NCI-H345 (cell line): ENCODE measurements at places on chromosomes 6 and 20.

- no peak for DNase-seq
Observed at GRCh38 chr6:132690678-132691077, 23.2 kb downstream of the VNN1 start.

DNA sequence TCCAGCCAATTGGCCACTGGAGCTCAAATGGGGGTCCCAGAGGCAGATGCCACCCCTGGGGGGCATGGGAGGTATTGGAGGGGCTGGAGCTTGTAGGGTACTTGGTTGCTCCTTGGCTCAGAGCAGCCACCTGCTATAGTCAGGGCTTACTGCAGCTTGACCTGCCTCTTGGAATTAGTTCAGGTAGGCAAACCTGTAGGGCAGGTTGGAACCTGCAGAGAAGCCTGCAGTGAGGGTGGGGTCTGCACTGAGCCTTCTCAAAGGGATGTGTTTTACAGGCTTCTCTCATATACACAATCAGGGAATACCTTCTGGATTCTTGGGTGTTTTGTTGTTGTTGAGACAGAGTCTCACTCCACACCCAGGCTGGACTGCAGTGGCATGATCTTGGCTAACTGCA lies 94.2 kb upstream of the MYL9 start:
- DNase-seq = peak; percentile 45

DNA sequence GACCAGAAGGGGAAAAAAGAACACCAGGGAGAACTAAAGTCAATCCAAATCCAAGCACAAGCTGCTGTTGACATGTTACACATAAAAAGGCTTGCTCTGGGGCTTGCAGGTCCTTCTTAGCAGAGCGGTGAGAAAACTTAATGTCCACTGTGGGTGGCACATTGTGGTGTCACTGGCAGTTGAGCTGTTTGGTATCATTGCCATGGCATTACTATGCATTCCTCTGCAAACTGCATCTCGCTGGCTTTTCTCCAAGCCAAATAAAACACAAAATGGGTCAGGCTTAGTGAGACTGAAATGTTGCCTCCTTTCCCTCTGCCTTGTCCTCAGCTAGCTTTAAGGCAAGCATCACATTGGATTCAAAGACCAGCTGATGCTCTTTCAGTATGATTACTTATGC lies 40.9 kb downstream of the LY86 start:
- no peak for DNase-seq

DNA sequence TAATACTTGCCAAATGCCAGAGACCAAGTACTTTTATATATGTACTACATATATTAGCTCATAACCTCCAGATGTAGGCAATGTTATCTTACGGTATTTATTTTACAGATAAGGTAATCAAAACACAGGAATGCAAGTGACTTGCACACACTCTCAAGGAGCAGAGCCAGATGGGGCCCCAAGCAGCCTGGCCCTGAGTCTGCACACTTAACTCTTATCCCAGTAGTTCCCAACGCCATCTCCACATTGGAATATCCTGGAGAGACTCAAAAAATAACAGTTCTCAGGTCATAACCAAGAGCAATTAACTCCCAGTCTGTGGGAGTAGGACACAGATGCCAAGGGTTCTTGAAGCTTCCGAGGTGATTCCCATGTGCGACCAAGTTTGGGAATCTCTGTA lies 398.7 kb downstream of the PHF3 start:
- DNase-seq = no peak

DNA sequence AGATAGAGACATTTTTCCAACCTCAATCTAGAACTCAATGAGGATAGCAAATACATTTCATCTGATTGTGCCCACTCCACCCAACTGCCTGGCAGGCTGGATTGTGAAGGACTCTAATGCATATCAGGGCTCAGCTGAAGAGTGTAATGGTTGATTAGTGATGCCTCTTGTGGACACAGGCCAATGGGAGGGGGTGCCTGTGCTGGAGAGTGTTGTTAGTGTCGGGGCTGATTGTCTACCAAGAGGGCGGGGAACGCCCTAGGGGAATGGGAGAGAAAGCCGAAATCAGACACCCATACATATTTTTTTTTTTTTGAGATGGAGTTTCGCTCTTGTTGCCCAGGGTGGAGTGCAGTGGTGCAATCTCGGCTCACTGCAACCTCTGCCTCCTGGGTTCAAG lies 103.7 kb upstream of the SALL4 start:
- DNase-seq = peak; percentile 9

DNA sequence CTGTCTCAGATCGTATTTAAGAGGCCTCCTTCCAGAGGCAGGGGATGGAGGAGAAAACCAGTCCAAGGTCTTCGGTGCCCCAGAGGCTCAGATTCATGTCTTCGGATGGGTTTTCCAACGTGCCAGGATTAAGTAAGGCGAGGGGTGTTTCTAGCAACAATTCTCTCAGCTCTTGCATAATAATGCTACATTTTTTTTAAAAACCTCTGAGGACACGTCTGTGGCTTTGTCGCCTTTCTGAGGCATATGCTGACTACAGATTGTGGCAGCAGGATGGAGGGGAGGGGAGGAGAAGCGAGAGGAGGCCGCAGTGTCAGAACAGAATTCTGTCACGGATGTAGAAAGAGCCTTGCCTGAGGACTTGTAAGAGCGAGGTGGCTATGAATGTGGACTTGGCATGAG lies 17.7 kb upstream of the CCDC167 start:
- no peak for DNase-seq

DNA sequence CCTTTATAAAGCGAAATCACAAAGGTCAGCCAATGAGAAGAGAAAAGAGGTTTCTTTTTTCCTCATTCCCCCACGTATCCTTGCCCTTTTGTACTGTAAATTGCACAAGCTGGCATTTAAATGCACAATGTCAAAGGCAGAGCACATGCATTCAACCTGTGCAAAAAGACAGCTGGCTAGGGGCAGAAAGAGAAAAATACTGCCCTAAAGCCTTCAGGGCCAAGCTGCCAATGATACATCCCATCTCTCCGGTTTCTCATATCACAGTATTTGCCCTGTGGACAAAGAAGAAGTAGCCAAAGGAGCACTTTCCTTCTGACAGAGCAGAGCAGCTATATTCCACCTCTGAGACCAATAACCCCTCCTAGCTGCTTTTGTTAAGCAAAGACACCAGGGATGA lies 219.2 kb downstream of the TRDN start:
- DNase-seq = no peak

DNA sequence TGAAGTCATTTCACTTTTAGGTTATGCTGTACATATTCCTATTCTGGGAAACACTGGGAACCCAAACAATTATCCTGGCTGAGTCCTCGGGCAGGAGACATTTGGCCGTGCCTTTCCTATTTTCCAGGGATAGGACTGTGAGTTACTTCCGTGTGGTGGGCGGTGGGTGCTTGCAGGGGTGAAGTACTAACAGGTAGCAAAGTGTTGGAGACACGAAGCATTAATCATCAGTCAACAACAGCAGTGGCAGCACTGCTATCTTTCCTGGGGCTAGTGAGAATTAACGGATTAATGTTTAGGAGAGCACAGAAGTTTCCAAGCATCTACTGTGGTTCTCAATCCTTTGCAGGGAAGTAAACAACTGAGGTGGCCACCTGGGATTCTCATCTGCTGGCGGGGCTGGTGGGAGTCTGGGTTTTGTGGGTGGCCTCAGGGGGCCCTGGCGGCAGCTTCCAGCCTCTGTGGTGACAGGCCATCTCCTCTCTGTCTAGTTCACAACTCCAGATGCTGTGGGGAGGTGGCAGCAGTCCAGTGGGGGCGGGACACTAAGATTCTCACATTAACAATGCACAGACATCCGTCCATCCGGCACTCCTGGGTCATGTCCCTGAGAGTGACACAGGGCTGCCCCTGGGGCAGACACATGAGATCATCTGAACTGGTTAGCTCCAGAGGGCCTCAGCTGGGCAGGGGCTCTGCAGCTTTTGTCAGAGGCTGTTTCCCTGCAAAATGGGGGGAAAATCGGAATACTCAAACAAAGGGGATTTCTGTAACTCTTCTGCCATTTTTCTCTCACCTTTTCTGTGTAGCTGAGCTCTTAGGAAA lies 90.9 kb downstream of the GJA10 start:
- peak; percentile 21 for DNase-seq

- DNase-seq = no peak
Observed at GRCh38 chr20:50110141-50111047, 2.6 kb downstream of the UBE2V1 start.

- no peak for DNase-seq
Observed at GRCh38 chr6:166056637-166057036, 111.0 kb downstream of the TBXT start.

- DNase-seq = no peak
Observed at GRCh38 chr6:162833776-162834175, 106.0 kb downstream of the PACRG start.

- no peak for DNase-seq
Observed at GRCh38 chr20:52738081-52738480, 234.1 kb upstream of the TSHZ2 start.

DNA sequence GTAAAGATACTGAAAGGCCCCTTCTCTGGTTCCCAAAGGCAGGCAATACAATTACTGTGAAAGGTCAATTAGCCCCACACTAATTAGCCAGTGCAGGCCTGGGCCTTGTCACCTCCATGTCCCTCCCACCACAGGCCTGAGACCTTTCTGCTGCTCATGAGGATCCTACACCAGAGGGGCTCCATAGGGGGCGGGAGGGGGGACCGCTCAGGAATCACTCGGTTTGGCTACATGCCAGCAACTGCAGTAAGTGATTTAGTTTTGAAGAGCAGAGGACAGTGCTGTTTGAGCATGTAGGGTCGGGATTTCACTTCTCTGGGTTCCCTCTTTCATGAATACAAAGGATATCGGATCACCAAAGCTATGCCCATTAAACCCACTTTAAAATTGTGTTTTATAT lies 455.6 kb downstream of the PRKN start:
- no peak for DNase-seq

- DNase-seq = no peak
Observed at GRCh38 chr20:2839732-2840137, 720 bp downstream of the PCED1A start.

DNA sequence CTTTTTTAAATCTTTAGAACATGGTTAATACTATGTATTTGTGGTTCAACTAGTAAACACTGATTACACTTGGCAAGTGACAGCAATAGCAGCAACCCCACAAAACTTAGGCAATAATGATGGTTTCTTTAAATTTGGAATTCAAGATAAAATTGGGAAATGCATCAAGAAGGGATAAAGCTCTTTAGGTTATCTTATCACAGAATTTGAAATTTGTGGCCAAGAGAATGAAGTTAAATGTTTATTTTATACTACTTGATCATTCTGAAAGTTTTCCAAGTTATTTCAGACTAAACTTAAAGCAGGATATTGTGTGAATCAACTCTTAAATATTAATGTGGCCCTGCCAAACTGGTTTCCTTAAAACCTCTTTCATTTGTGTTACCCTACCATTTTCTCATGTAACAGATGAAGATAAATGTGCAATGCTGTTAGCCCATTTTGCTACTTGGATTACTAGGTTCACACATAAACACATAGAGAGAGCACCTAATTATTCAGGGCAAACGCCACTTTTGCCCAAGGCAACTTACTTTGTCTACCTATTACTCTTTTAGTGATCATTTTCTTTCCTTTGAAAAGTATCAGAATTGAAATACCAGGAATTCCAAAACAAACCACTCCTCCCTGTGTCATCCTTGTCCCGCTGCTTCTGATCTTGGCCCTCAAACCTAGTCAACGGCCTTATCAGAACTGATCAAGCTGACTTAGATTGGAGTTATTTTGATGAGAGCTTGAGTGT lies 186.7 kb upstream of the TENT5A start:
- DNase-seq = no peak

DNA sequence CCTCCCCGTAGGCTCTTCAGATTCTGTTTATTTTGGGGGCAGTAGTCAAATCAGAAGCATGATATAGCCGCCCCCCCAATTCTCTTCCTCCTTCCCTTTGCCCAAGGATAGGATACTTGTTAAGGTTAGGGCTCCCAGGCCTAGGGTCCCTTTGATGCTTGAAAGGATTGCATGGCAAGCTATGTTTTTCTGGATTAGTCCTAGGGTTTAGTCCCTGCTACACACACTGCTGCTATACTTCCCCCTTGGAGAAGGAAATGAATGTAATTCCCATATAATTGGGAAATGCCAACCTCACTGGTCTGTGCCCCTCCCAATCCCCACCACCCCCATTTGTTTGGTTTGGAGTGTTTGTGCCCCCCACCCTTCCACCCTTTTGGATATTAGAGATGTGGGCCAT lies 62.8 kb downstream of the ZFAND3 start:
- no peak for DNase-seq

- DNase-seq = peak; percentile 15
Observed at GRCh38 chr6:56637640-56638039, 5.0 kb downstream of the DST start.

DNA sequence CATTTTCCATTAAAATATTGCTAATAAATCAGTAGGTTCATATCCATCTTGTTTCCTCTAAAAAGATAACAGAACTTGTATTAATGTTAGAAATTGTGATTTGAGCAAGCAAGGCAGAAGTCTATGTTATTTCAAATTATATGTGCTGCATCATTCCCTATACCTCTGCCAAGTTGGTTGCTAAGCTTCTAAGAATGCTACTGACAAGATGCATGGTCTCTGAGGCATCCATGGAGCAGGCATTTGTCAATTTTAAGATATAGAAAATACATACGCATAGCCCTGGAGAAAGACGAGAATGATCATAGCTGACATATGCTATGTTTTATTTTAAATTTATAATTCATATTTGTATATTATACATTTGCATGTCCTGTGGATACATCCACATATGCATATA lies 168.3 kb upstream of the THEMIS start:
- no peak for DNase-seq

- no peak for DNase-seq
Observed at GRCh38 chr6:94050515-94050914, 631.2 kb upstream of the EPHA7 start.

DNA sequence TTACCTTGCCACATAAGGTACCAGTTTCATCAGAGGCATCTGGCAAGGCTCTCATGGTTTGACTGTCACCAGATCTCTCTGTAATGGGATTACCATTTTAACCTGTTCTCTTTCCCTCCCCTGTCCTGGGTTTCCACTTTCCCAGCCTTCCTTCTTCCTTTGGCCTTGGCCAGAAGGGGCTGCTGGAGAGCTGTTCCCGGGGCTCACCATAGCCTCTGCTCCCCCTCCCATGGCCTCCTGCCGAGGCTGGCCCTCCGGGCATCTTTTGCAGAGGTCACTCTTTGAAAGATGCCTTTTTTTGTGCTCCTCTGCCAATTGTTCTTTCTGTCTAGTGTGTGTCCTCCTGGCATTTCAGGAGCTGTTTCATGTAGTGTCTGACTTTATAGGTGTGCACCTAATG lies 100.7 kb upstream of the SCP2D1 start:
- no peak for DNase-seq
